Activated T-helper 1 cell treated with anti-CD3 and anti-CD28 coated beads, Interleukin-2, amount 50 U/mL, for 16 hours (primary cell): ENCODE measurements at places on chromosomes 1 and 21.

GRCh38 chr1:160827418-160827817, 31.4 kb downstream of the LY9 start:
- DNase-seq = no peak

GRCh38 chr21:28737674-28738419, 254.8 kb downstream of the LTN1 start:
- no peak for DNase-seq

DNA sequence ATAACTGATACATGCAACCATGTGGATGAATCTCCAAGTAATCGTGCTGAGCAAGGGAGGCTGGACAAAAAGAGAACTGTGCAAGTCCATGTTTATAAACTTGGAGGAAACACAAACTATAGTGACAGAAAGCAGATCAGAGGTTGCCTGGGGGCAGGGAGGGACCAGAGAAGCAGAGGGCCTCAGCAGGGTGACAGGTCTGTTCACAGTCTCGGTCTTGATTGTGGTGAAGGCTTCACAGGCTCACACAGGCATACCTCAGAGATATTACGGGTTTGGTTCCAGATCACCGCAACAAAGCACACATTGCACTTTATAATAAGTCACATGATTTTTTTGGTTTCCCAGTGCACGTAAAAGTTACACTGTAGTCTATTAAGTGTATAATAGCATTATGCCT, 28.5 kb downstream of the ACOT7 start:
- DNase-seq = no peak

- DNase-seq = peak; percentile 83
Measured at GRCh38 chr21:42227909-42228708, 9.2 kb downstream of the ABCG1 start.

- no peak for DNase-seq
Measured at GRCh38 chr1:179121159-179121938, 39.5 kb downstream of the TOR3A start.

DNA sequence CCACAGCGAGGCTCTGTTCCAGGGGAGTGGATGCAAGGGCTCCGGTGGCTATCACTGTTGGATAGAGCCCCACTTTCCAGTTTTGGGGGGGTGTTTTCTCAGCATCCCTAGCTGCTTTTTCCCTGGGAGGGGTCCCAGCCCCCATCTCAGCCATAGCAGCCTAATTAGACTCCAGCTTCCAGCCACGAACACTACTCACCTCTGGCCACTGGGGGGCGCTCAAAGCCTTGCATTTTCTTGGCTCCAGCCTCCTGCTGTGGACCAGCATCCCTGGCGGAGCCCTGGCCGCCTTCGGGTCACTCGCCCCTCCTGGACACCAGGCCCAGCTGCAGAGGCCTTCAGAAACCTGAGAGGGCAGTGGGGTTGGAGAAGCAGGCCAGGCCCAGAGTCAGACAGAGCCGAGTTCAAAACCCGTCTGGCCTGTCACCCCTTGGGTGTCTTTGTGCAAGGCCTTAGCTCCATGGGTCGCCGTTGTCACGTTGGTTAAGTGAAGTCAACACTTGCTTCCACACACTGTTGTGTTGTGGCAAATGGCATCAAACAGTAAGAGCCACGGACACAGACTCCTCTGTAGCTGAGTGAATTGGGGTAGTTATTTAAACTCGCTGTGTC, 93.5 kb upstream of the ACTL8 start:
- peak; percentile 20 for DNase-seq

- no peak for DNase-seq
Measured at GRCh38 chr21:42317341-42317741, 2.1 kb upstream of the TFF3 start.

DNA sequence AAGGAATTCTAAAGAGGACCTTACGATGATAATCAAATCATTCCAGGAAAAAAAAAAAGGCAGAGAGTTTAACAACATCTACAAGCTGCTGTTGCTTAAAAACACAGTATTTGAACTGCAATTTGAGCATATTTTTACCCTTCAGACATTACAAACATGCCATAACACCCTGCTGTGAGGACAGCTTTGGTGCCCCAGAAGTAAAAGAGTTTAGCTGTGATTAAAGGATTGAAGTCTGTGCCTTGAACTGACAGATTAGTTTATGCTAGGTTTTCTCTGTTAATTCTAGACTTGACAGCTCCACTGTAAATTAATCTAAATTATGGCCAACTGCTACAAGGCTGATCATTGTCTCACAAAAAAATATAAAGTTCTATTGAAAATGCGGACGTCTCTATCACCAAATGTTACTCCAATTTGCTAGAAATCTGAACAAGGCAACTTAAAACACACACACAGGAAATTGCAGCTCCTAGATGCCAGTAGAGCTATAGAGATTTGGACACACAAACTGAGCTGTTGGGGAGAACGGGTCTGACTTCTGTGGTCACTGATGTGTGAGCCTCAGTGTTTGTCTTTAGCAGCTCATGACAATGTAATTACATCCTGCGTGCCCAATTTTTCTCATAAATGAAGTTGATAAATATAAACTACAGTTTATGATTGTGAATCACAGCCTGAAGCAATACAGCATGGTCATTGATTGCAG, 217.9 kb downstream of the NTNG1 start:
- no peak for DNase-seq

DNA sequence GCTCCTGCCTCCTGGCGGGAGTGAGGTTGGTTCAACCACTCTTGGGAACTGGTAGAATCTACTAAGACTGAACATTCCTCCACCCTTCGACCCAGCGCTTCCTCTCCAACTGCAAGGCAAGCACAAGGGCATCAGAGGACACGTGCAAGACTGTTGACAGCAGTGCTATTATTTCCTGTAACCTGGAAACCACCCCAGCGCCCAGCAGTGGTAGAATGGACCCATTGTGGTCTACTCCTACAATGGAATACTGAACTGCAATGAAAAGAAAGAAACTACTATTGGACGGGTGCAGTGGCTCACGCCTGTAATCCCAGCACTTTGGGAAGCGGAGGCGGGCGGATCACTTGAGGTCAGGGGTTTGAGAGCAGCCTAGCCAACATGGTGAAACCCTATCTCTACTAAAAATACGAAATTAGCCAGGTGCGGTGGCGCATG, 33.0 kb upstream of the TARDBP start:
- DNase-seq = no peak

DNA sequence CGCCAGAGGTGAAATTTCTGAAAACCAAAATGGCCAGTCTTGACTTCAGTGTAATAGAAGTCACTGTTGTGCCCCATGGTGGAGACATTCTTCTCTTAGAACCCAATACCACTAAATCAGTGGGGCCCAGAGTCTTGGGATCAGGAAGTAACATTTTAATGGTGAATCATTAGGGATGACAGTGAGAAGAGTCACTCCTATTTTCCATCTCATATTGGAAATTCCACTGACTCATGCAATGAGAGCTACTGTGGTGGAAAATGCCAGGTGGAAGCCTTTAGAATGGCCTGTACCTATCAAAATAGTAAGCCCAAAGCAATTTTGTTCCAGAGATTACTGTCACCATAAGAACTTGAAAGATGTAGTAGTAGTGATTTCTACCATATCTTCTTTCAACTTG, 20.6 kb upstream of the PPM1J start:
- no peak for DNase-seq

DNA sequence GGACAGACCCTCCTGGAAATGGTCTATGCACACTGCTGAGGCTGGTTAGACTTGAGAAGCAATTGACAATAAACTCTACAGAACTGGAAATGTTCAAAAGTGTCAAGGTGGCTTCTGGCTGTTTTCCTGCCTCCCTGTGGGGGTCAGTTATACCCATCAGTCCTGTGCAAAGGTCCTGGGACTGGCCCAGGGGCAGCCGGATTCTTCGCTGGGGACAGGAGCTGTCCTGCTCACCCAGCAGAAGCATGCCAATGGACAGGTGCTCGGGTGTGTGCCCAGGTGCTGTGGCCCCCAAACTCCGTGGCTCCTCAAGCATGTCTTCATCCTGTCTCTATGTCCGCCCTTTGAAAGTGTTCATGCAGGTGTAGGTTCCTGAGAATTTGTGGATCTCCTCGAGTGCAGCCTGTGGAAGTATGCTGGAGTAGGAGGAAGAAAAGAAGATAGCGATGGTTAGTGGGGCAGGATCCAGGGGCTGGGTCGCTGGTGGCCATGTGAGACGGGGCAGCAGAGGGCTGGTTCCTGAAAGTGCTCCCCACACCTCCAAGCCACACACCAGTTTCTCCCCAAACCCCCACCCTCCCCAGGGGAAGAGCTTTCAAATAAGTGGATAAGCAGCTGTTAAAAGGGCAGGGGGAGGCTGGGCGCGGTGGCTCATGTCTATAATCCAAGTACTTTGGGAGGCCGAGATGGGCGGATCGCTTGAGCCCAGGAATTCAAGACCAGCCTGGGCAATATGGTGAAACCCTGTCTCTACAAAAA, 49.8 kb downstream of the DHRS3 start:
- DNase-seq = no peak

DNA sequence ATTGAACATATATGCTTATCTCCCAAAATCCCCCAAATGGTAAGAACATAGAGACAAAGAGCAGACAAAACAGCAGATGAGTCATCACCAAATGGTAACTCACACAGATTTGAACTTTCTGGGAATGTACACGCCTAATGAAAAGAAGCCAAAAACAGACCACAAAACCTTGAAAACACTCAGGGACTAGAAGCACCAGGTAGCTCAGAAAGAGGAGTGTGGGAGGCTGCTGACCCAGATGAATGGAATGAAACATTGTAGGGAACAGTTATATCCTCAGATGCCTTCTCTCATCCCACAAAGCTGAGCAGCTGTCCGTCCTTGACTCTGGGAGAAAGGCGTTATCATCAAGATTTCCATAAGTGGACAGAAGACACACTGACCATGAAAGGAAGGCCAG, 307.0 kb upstream of the USP25 start:
- DNase-seq = no peak
